ENCODE measurements at places on chromosomes 12 and 14.

DNA sequence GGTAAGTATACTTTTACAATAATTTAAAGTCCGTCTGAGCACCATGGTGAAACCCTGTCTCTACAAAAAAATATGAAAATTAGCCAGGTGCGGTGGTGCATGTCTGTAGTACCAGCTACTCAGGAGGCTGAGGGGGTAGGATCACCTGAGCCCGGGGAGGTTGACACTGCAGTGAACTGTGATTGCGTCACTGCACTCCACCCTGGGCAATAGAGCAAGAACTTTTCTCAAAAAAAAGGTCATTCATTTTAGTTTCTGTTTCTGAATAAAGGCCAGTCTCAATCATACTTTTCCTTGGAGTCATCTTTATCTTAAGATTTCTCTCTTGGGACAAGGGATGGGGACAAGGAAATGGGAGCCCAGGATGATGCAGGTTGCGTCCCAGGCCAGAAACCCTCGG is 12.9 kb downstream of the ANKRD13A start:
- DNase-seq = no peak

GRCh38 chr14:81890020-81890419 is 356.4 kb upstream of the SEL1L start:
- DNase-seq = no peak

DNA sequence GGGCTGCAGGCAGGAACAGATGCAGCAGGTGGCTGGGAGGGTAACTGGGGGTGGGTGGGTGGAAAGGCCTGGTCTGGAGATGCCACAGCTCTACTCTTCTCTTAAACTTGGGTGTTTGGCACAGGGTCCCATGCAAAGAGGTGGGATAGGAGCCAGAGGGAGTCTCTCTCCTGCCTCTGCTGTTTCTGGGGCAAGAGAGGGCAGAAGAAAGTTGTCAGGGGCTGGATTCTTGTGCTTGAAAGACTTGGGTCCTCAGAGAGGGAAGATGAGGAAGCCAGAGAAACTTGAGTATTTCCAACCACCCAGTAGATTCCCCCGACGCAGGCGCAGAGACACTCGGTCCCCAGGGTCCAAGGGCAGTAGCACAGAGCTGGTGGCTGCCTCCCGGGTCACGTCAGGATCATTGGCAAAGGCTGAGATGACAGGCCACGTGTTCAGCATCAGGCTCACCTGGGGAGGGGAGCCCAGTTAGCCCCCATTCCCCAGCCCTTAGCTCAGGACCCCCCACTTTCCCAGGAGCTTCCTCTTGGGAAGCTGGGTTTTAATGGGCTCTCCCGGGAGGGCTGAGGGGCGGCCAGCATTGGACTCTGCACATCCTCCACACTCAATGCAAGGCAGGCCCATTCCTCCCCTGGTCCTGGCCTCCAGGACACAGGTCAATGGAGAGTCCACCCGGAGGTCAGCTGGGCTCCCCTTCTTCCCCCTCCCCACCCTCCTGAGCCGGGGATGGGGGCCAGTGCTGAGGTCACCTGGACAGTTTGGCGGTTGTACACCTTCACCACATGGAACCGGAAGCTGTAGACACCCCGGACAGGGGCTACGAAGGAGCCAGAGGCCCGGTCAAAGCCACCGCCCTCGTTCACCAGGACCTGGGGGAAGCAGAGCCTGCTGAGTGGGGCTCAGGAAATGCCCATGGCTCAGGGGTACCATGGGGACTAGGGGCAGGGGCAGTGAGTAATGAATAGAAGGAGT is 1.6 kb downstream of the CBLN3 start:
- DNase-seq = no peak

- DNase-seq = no peak
Observed at GRCh38 chr12:42162193-42162592, 17.5 kb upstream of the GXYLT1 start.

GRCh38 chr14:34498684-34499412 is 36.8 kb upstream of the SPTSSA start:
- no peak for DNase-seq

GRCh38 chr12:125203145-125203765 is 138.0 kb downstream of the AACS start:
- DNase-seq = no peak

GRCh38 chr12:70074510-70074909 is 168.7 kb upstream of the CNOT2 start:
- no peak for DNase-seq

DNA sequence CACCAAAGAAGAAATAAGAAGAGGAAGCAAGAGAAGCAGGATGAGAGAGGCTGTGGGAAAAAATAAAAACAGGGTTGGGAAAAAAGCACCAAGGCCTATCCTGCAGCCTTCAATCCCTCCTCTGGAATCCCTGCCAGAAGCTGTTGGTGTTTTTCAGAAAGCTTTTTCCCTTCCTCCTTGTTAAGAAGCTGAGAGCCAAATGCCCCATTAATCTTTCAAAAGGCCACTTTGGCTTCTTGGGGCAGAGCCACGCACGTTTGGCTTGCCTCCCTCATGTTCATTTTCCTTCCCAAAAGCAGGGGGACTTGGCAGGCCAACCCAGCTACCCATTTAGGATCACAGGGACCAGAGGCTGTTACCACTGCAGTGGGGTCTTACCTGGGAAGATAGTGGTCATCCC is 365.3 kb downstream of the NUAK1 start:
- DNase-seq = no peak

DNA sequence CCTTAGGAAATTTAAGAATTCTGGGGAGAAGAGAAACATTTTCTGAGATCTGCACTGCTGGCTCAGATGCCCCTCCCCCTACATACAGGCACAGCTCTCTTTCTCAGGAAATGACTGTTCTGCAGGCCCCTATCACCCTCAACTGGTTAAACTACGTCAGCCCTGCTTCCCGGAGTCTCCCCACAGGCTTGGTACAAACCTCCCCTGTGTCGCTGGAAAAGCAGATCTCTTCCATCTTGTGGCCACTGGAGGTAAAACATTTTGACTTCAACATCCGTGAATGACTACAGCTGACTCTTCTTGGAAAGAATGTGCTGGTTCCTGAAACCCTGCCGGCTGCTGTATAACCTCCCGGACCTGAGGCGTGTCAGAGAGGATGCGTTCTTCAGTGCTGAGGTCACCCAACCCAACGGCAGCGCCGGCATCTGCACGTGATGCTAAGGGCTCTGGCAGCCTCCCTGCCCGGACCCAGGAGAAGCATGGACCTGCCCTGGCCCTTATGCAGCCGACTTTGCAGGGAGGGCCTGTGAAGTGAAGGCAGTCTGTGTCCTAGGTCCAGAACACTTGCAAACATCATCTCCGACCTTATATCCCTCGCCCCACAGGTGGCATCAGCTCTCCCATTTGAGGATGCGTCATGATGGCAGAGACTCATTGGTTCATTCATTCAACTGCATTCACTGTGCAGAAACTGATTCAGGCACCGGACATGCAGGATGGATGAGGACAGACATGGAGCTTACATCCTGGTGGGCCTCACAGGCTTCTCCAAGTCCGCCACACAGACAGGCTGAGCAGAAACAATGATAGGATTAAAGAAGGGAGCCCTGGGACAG is 129.2 kb downstream of the GCH1 start:
- DNase-seq = peak; percentile 77

DNA sequence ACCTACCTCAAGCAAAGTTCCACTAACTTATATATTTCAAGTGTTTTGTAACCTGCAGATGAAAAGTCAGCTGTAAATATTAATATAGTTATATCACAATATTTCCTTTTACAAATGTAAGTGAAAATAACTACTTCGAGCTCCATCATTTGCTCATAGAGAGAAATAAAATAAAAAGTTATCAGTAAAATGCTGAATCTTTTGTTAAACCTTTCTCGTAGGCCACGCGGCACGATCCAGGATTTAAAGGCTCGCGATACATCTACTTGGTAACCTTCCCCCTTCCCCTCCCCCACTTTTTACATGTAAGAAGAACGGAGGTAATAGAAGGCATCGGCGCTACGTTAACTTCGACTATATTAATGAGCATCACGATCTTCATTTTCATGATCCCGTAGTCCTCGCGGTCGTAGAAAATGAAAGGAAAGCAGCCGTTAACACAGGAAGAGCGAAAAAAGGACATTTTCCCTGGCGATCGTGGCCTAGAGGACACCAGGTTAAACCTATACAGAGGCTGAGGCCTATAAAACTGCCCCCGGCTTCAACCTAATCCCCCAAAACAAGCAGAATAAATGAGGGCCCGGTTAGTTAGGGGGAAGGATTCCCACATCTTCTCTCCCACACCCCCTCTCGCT is 508 bp downstream of the HNRNPC start:
- DNase-seq = peak; percentile 18
